Stimulated activated CD8-positive, alpha-beta memory T cell treated with anti-CD3 and anti-CD28 coated beads, Interleukin-4, amount 100 ng/mL, for 4 hours (primary cell): ENCODE measurements at places on chromosomes 4 and X.

DNA sequence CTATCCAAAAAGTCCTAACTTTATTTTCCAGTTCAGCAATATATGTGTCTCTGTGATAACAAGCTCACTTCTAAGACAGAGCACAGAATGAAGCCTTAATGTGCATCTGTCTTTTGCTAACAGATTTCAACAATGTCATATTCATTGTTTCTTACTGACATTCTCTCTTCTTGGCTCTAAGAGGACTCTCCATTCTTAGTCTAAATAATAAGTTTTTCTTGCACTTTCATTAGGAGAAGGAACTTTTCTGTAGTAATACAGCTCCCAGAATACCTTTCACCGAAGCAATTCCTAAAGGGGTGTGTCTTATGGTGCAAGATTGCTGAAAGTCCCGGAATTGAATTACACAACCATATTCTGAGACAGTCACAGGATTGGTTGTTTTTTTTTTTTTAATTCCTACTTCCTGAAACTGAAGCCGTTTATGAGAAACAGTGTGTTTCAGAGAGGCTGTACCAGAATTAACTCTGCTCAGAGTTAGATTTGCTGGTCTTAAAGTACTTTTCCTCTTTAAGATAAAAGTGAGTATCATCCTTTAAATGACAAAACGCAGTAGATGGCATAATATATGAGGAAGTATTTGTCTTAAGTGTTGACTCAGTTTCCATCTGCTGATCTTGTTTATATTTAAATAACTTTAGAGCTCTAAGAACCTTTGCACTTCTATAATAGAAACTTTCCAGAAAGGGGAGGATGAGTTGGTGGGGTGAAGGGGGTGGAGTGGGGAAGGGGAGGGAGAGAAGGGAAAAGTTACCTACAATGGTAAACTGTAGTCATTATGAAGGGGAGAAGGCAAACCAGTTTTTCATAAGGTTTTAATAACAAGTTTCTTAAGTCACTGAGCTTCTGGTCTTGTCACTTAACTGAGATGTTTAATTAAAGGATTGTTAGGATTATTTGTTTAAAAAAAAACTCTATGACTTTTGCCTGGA, at the start of gene ALPK1:
ALPK1 (plus strand) TSS at position 421 of the 932 bp plus-strand sequence.
- no peak for DNase-seq

DNA sequence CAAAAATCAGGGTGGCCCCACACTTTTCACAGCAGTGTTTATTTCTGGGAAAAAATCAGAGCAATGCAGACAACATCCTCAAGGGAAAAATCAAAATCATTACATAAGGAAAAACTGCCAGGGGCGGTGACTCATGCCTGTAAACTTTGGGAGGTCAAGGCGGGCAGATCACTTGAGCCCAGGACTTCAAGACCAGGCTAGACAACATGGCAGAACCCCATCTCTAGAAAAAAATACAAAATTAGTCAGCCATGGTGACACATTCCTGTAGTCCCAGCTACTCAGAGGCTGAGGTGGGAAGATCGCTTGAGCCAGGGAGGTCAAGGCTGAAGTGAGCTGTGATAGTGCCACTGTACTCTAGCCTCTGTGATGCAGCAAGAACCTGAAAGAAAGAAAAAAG, 102.8 kb downstream of the NAF1 start:
- DNase-seq, result no peak

GRCh38 chr4:114535725-114536124, 62.9 kb upstream of the UGT8 start:
- no peak for DNase-seq

- DNase-seq, result no peak
Observed at GRCh38 chr4:24730256-24731001, 64.9 kb upstream of the SOD3 start.

DNA sequence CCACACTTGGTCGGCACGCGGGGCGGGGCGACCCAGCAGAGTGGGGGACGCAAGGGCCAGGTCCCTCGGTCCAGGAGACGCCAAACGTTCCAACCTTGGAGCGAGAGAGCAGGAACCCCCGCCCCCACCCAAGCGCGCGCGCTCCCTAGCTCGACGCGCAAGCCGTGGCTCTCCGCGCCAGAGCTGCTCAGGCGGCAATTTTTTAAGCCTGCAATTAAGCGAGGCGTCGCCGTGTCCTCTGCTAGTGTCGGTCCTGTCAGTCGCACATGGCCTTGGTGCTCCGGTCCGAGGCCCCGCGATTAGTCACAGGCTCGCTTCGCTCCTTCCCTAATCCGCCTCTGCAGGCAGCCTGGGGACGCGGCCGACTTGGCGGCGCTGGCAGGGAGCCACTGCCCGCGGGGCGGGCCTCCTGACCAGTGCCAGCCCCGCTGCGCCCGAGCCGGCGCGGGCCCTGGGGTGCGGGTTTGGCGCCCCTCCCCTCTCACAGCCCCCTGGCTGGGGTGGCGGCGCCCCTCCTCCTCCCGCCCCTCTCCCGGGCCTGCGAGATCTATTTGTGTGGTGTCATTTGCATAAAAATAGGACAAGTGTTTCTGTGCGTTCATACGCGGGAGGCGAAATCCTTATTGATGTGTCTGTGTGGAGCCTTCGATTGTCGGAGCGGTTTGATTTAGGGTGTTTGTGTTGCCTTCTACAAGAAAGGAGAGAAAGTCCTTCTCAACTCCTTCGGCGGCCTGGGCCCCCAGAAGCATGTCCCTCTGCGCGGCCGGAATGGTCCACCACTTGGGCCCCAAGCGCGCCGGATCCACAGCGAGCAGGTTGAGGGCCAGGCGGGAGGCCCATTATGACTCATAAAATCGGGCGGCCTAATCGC, 9.8 kb upstream of the BCOR start:
- DNase-seq, result no peak

GRCh38 chr4:26866203-26866602, 5.6 kb downstream of the STIM2 start:
- DNase-seq, result no peak

DNA sequence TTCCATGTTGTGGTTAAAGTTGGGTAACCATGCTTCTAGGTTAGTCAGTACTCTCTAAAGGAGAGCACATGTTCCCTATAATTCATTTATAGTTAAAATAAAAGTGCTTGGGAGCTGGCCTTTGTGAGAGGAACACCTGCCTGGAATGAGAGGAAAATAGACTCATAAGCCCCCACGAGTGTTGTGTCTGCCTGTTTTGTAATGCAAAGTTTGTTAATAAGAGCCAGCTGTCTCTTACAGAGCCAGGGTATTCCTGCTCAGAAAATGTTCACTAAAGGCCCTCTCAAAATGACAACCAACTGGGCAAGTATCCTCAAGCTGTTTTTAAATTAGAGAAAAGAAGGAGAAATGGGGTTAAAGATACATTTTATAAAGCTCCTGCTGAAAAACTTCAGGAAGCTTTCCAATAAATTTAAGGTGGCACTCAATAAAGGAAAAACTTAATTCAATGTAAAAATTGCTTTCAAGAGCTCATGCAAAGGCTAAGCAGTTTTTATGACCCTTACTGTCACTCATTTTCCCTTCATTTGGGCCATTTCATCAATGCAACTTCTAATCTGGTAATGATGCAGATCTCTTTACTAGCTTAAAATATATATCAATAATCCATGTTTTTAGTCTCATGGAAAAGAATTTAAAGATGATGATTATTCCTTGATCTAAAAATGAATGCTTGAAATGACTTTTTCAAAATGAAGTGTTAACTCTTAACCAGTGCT, 793.6 kb downstream of the STPG2 start:
- no peak for DNase-seq

DNA sequence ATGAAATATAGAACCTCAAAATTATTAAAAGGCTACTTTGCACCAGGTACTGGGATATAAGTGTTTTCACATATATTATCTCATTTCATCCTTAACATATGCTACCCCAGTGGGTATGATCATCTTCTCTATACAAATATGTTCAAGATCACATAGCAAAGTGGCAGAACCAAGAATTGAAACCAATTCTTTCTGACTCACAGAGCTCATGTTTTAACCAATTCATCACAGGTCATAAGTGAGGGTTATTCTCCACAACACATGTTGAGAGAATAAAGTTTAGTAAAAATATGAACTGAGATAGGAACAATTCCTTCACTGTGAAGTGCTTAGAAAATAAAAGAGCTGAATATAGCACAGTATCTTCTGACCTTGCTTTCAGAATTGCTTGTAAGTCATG, 442.9 kb upstream of the RASGEF1B start:
- DNase-seq, result no peak

GRCh38 chr4:8745826-8746225, 125.8 kb downstream of the HMX1 start:
- no peak for DNase-seq

GRCh38 chr4:14726877-14727361, 275.4 kb upstream of the CPEB2 start:
- no peak for DNase-seq
